Neuronal stem cell (in vitro differentiated cells): ENCODE measurements at places on chromosomes 2 and 18.

DNA sequence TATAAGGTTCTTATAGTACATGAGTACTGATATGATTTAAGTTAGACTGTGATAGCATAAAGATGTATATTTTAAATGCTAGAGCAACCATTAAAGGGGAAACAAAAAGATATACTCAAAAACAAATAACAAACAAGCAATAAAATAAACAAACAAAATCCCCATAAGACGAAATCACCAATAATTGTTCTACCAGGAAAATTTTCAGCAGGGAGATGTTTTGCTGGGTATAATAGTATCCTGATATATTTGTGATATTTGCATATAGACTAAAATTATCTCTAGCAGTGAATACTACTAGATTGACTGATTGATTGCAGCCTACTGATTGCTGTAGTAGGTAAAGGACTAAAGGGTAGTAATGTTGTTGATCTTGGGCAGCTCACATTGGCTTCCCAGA, 177.4 kb downstream of the TMEM182 start:
- no peak for DNase-seq

GRCh38 chr2:127279781-127280180, 14.2 kb downstream of the ERCC3 start:
- DNase-seq = no peak

- DNase-seq = no peak
These were observed 884.8 kb upstream of the ZEB2 start for GRCh38 chr2:145404690-145405089.

DNA sequence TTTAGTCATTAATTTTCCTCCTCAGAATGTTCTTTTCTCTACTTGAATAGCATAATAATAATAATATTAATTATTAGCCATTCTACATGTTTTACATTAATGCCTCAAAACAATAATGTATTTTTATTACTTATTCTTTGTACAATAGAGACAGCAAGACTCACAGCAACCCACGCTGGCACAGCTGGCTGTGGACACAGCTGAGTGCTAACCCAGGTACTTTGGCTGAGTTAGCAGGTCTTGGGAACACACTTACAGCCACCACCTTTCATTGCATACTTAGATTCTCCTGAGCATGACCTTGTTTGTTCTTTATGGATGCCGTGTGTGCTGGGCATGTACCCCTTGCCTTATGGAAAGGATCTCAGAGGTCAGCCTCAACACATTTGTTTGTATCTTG, 260.2 kb upstream of the ST6GAL2 start:
- DNase-seq = no peak

GRCh38 chr2:200756618-200757321, 54.9 kb upstream of the BZW1 start:
- DNase-seq = no peak

- DNase-seq = no peak
These were observed 1.0 kb downstream of the CNNM3 start for GRCh38 chr2:96816836-96817702.

GRCh38 chr2:231429152-231429551, 33.6 kb downstream of the B3GNT7 start:
- DNase-seq = no peak

DNA sequence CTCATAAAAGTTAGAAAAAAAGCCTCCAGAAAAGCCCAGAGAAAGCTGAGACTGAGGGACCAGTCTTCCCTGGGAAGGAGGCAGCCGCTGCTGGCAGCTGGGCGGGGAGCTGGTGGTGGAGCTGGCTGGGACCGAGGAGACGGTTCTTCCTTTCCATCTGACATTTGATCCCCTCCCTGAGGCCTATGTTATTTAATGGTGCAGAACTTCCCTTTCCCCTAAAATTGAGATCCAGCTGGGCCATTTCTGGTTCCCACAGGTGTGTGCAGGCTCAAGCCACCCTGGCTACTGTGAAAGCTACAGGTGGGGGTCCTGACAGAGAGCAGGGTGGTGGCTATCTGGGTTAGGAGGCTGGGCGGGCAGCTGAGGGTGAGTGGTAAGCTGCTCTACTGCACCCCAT, 81.5 kb upstream of the FZD7 start:
- no peak for DNase-seq

DNA sequence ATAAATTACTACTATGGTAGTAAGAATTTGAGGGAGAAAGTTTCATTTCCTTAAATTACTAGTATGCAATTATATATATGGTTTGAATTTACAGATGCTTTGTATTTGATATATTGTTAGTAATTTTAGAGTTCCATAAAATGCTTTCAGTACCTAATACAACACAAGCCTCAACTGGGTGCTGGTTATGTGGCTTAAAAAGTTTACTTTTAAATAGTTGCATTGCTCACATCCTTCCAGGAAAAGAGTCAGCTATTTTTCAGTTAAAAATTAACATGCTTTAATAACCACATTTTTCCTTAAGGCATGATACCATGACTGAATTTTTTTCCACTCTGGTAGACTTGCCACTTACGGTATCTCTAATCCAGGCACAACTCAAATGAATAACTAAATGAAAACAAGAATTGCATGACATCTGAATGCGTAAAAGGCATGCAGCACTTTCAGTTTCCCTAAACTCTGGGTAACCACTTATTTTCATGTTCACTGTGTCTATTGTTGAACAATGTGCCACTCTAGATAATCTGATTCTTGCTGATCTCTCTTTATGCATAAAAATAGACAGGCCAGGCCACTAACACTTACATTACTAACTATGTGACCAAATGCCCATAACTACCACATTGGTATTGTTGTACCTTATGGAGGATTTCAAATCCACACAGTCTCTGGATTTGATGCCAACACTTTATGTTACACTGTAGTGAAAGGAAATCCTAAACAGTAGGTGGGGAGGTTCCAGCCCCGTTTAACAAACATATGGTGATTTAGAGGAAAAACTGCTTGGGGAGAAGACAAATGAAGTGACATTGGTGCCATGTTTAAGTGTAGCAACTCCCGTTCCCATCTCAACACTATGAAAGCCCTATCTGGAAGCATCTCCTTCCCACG, 35.5 kb upstream of the SLC35F5 start:
- no peak for DNase-seq

DNA sequence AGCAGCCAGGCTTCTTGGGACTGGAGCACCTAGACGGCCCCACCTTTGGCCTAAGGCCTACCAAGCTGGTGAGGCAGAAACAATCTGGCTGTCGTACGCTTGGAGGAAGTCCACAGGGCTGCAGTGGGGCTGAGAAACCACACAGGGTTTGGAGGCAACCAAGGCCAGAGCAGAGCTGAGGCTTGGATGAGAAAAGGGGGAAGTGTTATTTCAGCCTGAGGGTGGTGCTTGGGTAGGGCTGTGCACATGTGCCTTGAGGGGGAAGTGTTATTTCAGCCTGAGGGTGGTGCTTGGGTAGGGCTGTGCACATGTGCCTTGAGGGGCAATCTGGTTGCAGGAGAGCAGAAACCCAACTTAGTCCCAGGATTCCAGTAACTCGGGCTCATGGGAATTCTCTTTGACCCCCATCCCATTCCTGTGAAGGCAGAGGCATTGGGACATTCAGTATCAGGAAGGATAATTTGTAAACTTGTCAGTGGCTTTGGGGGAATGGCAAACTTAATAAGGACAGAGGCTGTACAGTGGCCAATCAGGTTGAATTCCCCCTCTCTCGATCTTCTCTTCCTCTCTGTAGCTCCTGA, 971 bp upstream of the FBXO41 start:
- DNase-seq = no peak

DNA sequence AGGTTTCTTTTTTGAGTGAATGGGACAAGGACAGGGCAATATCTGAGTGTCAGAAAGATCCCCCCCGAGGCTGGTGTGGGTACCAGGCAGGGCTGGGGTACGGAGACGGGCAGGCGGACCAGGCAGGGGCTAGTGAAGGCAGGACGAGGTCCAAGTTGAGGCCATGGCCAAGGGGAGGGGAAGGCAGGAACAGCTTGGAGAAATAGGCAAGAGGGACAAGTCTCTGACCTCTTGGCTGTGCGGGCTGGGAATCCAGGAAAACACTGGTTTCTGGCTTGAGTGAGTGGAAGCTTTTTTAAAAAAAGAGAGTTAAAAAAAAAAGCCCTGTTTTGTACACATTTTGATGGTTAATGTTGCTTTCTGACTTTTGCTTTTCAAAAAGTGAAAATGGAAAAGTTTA, 30.3 kb downstream of the ASAP2 start:
- no peak for DNase-seq
